ENCODE measurements at places on chromosomes 16 and 17.

- no peak for DNase-seq
These were observed 34.9 kb downstream of the WSCD1 start for GRCh38 chr17:6104956-6105648.

DNA sequence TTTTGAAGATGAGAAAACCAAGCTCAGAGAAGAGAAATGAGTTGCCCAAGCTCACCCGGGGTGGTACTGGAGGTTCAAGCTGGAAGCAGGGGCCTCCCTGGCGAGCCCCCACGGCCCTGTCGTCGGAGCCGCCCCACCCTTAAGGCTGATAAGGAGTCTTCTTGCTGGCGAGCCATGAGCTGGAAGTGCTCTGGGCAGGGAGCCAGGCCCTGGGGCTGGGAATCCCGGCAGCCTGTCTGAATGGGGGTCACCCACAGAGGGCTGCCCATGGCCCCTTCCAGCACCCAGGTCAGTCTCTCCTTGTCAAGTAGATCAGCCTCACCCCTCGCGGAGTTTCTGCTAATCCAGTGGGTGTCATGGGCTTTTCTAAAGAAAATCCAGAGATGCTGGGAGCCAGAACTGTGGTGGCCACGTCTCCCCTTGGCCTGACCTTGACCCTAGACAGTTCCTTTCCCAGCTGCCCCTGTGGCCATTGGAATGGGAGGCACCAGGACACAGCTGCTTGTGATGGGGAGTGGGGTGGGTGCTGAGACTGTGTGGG is 1.2 kb upstream of the P2RX1 start:
- no peak for DNase-seq

GRCh38 chr16:11535494-11535893 is 51.2 kb downstream of the LITAF start:
- DNase-seq = no peak

- no peak for DNase-seq
These were observed 200.3 kb upstream of the NOG start for GRCh38 chr17:56393156-56393555.

- no peak for DNase-seq
These were observed 152.5 kb downstream of the VPS53 start for GRCh38 chr17:562174-562573.

DNA sequence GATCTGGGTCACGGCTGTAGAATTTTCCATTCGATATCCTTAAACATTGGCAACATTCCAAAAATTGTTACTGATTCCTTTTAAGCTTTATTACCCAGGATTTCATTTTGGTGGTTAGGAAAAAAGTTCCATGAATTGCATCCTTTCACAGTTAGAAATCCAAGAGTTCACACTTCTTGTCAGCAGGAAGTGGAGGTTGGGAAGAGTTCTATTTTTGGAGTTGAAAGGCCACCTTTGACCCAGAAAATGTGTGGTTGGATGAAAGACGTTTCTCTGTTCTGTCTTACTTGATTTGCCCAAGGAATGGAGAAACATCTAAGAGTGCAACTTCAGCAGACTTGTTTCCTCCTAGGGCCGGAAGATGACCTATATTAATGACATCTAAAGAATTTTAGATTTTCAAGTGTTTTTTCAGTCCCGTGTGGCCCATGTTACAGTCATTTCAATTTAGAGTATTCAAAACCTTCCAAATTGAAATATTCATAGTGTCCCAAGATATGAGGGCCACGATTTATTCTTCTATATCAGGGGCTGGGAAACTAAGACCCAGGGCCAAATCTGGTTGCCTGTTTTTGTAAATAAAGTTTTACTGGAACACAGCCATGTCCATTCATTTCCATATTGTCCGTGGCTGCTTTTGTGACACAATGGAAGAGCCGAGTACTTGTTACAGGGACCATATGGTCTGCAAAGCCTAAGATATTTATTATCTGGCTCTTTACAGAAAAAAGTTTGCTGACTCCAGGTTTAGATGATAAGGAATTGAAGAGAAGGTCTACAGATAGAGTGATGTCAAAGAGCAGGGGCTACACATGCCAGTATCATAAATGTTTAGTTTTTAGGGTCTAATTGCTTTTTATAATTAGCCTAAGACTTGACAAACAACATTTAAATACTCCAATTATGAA is 50.2 kb downstream of the CDK5R1 start:
- DNase-seq = no peak

- no peak for DNase-seq
These were observed 536.0 kb downstream of the CDH13 start for GRCh38 chr16:83162791-83163190.

DNA sequence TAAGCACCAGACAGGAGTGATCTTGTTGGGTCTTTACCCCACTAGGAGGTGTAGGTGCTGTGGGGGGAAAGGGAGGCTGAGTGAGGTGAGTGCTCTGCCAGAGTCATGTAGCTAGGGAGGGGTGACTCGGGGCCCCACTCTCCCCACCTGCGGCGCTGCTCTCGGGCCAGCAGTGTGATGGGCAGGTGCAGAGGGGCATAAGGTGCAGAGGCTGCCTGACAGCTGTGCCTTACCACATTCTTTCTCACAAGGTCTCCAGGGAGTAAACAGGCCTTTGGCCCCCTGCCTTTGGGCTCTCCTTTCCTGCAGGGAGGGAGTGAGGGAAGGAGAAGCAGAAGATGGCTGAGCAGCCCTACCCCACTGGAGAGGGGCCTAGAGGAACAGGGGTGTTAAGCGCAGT is 4.5 kb upstream of the CNP start:
- no peak for DNase-seq

- DNase-seq = no peak
These were observed 143.1 kb downstream of the GSG1L start for GRCh38 chr16:27920391-27920891.

DNA sequence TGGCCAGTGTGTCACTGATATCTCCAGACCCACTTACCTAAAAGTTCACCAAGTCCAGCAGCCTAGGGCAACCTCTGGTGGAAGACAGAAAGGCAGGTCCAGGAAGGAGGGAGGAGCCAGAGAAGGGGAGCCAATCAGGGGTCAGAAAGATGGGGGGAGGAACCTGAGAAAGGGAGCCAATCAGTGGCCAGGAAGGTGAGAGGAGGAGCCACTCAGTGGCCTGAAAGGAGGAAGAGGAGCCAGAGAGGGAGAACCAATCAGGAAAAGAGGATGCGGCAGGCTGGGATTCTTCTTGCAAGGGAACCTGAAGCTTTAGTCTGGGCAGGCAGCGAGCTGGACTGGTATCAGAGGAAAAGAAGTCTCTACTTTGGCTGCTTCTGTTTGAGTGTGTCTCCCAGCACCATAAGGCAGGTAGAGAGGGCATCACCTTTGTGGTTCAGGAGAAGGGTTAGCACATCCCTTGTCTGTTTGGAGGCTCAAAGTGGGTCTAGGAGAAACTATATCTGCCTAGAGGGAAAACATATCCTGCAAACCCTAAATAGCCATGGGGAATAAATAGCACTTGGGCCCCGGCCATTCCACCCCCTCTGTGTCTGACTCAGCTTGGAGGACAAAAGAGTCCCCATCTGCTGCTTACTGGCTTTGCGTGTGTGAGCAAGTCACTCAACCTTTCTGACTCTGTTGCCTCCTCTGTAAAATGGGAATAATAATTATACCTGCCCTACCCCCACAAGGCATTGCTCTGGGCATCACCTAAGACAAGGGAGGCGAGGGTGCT is 43.4 kb upstream of the CRHR1 start:
- DNase-seq = no peak

GRCh38 chr17:19359856-19360255 is 2.7 kb downstream of the B9D1 start:
- DNase-seq = no peak

- DNase-seq = no peak
These were observed 93.4 kb downstream of the NCOR1 start for GRCh38 chr17:16121915-16122314.

DNA sequence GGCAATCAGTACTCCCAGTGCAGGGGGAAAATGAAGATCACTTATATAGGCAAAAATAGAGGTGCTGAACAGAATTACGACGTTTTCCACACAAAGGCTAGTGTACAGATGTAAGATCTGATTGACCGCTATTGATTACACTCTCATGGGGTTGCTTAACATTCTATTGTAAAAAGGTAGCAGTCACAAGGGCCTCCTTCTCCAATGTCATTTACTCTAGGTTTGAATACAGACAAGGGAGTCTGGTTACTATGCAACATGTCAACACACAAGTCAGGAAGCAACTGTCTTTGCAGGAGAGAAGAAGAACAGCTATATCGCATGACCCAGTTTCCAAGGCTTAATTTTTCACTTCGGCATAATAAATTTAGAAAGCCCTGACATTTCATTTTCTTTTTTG is 7.9 kb downstream of the KRT37 start:
- DNase-seq = no peak

GRCh38 chr17:48795444-48796162 is 21.4 kb downstream of the TTLL6 start:
- no peak for DNase-seq

GRCh38 chr17:49071106-49071505 is 61.5 kb upstream of the B4GALNT2 start:
- DNase-seq = no peak

GRCh38 chr16:82033683-82034300 is 1.3 kb upstream of the HSD17B2 start:
- DNase-seq = no peak

DNA sequence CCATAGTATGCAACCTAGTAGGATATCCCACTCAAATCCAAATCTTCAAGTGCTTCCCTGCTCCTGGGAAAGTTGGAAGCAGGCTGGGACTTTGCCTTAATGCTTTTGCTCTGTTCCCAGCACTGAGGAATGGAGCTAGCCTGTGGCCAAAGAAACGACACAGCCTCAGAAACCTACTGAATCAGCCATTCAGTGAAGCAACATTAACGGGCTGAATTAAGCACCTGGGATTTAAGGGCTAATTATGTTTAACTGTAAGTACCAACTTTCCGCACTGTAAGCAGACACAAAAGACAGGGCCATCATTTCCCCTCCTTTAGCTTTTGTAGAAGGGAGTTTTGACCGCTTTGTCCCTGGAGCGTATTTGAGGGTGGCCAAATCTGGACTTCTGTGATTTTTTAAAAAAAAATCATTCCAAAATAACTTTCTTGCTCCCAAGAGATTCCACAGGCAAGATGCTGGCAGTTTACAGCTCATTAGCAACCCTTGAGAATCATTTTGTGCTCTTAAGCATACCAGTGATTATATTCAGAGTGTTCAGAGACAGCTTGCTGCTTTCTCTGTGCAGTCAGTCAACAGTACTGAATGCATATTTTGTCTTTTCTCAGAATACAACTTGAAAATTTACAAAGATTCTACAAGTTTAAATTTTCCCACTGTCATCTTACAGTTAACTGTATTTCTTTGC is 17.6 kb upstream of the NOL11 start:
- no peak for DNase-seq

DNA sequence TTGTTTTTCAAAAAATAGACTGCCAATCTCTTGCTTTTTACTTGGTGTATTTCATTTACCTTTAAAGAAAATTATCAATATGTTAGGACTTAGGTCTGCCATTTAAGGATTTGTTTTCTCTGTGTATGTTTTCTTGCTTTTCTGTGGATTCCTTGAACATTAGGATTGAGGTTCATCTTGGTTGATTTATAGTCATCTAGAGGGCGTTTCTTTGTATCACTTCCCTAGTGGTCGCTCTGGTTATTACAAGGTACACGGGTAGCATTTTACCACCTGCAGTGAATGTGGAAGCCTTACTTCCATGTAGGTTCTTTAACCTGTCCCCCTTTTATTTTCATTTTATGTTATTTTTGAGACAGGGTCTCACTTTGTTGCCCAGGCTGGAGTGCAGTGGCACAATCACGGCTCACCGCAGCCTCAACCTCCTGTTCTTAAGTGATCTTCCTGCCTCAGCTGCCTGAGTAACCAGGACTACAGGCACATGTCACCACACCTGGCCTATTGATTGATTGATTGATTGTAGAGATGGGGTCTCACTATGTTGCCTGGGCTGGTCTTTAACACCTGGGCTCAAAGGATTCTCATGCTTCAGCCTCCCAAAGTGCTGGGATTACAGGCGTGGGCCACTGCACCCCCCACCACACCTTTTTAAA is 35.2 kb upstream of the CBX4 start:
- no peak for DNase-seq

DNA sequence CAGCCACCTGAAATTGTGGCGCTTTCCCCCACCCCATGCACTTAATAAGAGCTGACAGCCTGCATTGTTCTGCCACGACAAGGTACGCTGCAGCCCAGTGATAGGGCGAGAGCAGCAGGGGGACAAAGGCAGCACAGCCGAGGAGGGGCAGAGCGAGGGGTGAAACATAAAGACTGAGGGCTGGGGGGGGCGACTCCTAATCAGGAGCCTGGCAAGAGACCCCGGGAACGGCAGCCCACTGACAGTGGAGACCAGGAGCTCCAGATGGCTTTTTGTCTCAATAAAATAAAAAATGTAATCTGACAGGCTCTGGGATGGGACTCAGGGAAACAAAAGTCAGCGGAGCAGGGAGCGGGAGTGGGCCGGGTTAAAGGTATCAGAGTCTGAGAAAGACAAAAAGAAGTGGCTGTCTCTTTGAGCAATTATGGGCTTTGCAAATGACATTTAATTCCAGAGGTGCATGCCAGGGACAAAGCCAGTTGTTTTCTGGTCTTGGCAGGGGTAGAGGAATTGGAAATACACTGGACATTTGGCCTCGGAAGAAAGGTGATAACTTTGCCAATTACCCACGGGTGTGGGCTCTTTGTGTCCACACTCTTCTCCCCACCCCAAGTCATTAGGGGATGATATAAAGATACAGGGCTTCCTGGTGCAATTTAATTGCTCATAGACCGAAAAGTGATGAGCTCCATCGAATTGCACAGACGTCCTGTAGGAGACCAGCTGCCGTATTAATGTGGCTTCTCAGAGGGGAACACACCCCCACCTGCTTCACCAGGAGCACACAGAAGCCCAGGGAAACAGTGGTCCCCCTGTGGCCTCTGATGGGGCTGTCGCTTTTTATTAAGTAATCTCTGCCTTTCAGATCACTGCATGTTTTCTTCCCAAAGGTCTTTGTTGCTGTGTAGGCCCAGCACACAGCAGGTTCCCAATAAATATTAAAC is 17.6 kb upstream of the CCDC182 start:
- DNase-seq = no peak

- DNase-seq = no peak
These were observed 855.6 kb downstream of the KCNJ2 start for GRCh38 chr17:71024969-71025368.

DNA sequence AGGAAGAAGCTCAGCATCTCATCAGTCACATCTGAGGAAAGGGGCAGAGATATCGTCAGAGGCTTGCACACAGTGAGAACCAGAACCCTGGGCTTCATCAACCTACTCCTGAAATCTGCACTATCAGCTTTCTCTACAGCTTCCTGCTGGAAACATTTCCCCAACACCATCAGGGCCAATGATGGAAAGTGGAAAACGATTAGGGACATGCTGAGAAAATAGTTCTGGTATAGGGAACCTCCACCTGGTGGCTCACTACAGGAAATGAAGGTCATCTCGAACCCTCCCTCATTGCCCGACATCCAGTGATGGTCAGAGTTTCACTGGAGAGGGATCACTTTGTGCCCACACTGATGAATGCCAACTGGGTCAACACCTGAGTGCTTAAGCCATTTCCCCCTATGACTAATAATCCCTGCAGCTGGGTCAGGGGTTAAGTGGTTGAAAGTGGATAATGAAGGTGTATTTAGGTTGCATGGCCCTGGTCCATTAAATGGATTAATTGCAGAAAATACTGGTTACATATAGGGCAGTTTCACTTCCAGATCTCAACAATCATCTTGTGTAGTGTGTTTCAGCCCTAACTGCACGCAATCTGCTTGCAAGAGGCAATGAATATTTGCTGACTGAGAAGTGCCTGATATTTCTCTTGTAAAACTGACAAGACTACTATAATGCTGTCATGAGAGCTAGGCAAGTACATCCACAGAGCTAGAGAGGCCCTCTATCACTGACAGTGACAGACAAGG is 43.1 kb upstream of the GSG1L start:
- no peak for DNase-seq

- DNase-seq = no peak
These were observed 25.3 kb downstream of the G6PC3 start for GRCh38 chr17:44095647-44096496.
